ENCODE measurements at places on chromosomes 12 and 14.

- DNase-seq: peak; percentile 80
Measured at GRCh38 chr14:64704143-64704742, at the start of gene PLEKHG3. PLEKHG3 (plus strand) TSS chr14:64704424; CDS start chr14:64727632, 23,208 bp downstream.

GRCh38 chr14:55075628-55076175 is 24.3 kb downstream of the MAPK1IP1L start:
- peak; percentile 38 for DNase-seq

- DNase-seq: no peak
Measured at GRCh38 chr12:29756741-29757390, 26.9 kb downstream of the TMTC1 start.

DNA sequence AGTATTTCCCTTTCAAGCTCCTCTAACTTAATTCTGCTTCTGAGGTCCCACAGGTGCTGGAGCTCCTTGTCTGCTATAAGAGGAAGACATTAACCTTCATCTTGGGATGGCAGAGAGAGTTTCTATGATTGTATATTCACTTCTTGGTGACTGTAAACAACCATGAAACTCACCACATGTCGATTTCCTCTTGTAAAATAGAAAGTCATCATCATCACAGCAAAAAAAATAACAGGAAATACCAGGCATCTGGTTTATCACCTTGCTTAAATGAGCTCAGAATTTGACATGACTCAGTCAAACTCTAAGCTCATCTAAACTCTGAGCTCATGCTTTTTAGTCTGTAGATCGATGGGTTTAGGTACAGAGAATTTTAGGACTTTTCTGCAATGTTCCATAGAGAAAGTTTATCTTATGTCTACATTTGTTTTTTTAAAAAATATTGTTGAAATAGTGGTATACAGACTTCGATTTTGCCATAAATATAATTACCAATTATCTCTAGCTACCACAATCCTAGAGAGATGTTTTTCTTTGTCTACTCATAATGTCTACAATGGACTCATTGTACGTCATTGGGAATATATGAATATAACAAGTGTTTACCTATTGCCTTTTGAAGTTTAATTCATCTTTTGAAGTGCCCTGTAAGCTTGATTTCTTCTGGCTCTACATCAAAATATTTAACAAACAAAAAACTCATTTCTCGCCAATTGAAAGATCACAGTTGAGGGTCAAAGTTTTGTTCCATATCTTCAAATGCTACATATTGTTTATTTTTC is 58.4 kb downstream of the IGF1 start:
- DNase-seq: no peak

- no peak for DNase-seq
Measured at GRCh38 chr14:85464135-85464895, 65.6 kb upstream of the FLRT2 start.

GRCh38 chr12:28536088-28536487 is 345.8 kb downstream of the CCDC91 start:
- peak; percentile 57 for DNase-seq

- DNase-seq: no peak
Measured at GRCh38 chr14:93708800-93709199, 79.5 kb downstream of the PRIMA1 start.

- no peak for DNase-seq
Measured at GRCh38 chr12:80040075-80040738, 59.1 kb upstream of the OTOGL start.

GRCh38 chr12:66244446-66244845 is 55.4 kb downstream of the IRAK3 start:
- DNase-seq: peak; percentile 20

GRCh38 chr14:105425823-105426247 is 6.2 kb downstream of the MTA1 start:
- no peak for DNase-seq

GRCh38 chr12:116353958-116354357 is 76.5 kb upstream of the MED13L start:
- no peak for DNase-seq

DNA sequence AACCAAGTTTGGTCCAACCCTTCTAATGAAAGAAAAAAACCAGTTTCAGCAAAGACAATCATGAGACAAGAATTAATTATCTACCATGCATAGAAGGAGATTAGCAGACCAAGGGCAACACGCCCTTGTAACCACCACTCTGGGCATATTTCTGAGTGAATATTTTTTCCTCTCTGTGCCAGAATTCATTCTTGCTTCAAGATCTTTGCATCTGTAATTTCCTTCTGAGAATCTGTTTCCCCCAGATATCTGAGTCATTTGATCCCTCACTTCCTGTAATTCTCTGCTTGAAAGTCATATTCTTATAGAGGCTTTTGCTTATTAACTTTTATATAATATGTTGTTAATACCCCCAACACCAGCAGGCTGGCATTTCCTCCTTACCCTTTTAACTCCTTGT is 243.7 kb downstream of the SLC16A7 start:
- DNase-seq: peak; percentile 5

DNA sequence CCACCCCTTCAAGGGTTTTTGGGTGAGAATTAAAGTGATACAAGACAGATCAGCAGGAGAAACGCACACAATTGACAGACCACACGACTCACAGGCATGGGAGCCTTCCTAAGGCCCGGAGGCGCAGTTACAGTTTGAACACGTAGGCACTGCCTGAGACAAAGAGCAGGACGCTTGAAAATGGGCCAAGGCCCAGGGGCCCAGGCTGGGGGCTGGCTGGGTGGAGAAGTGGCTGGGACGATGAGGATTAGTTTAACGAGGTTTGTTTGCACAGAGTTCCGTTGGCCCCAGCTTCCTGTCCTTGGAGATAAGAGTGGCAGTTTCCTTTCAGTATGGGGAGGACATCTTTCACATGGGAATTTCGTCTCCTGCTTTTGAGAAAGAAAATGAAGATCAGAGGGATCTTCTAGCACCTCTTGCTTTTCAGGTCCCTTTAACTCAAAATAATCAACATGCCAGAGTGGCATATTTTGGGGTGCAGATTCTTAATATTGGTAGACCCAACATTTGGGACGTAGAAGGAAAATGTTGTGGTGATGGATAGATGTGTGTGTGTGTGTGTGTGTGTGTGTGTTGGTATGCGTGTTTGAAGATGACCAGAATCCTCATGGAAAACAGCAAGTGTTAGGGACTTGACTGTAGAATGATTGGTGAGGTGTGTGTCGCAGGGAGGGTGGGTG is 44.6 kb downstream of the DLK1 start:
- no peak for DNase-seq

GRCh38 chr12:118060301-118061010 is 523 bp downstream of the WSB2 start:
- peak; percentile 58 for DNase-seq

DNA sequence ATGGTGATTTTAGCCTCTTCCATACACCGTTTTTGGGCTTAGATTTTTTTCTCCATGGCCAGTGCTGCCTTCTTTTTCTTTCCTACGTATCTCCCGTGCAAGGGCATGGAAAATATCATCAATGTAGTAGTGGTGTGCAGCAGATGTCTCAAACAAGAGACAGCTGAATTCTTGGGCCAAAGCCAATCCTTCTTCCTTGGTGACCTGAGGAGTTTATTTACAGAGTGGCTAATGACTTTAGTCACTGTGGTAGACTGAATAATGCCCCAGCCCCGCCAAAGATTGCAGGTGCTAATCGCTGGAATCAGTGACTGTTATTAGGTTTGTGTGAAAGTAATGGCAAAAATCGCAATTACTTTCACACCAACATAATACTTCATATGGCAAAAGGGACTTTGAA is 235.5 kb upstream of the NOS1 start:
- DNase-seq: no peak

DNA sequence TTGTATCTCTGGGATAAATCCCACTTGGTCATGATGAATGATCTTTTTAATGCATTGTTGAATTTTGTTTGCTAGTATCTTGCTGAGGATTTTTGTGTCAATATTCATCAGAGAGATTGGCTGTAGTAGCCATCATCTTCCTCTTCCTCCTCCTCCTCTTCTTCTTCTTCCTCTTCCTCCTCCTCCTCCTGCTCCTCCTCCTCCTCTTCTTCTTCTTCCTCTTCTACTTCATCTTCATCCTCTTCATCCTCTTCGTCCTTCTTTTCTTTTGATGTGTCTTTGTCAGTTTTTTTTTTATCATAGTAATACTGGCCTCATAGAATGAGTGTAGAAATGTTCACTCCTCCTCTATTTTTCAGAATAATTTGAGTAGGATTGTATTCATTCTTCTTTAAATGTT is 15.4 kb upstream of the PPM1H start:
- no peak for DNase-seq

GRCh38 chr12:61490526-61491498 is 769.4 kb upstream of the USP15 start:
- DNase-seq: no peak

DNA sequence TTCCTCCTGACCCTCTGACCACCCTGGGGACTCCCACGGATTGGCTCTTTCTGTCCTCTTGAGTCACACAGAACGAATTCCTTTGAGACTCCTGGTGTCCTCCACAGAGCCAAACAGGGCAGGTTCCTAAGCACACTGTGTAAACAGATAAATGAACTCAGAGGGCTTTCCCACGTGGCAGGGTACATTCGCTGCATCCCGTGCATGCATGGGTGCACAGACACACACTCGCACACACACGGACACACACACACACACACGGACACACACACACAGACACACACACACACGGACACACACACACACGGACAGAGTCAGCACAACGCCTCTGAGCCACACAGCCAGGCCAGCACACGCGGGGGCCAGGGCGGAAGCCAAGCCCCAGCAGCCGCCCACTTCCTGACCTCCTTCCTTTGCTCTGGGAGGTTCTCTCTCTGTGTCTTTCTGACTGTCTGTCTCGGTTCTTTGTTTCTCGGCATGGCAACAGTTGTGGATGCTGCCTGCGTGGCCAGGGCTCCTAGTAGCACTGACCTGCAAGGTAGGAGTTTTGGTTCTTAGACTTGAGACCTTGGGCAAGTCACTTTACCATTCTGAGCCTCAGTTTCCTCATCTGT is 706 bp downstream of the CRACR2A start:
- DNase-seq: peak; percentile 52

GRCh38 chr14:91358654-91359220 is 58.9 kb downstream of the CCDC88C start:
- no peak for DNase-seq

DNA sequence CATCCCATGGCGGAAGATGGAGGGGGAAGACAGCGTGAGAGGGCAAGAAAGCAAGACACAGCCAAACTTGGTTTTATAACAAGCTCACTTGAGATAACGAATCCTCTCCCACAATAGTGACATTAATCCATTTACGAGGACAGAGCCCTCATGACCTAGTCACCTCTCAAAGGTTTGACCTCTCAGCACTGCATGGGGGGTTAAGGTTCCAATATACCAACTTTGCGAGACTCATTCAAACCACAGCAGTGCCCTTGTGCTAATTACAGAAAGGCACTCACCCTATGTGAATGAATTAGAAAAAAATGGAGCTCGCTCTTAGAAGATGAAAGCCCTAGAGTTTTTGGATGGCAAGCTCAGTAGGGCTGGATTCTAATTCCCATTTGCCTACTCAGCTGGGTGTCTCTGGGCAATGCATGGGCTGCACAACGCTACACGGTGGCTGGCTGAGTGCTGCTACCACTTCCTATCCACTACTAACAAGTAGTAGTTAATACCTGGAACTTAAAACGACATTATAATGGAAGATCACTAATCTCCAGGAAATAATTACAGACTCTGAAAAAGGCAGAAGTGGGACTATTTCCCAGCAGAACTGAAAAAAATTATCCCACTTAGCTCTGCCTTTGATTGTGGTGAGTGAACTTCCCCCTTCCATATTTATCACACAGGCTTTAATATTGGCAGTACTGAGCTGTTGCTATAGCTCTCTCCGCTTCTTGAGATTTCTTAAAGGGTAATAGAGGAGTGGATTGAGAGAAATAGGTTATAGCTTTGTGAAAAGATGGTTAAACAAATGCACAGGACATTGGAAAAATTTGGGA is 27.5 kb downstream of the TESPA1 start:
- DNase-seq: no peak

DNA sequence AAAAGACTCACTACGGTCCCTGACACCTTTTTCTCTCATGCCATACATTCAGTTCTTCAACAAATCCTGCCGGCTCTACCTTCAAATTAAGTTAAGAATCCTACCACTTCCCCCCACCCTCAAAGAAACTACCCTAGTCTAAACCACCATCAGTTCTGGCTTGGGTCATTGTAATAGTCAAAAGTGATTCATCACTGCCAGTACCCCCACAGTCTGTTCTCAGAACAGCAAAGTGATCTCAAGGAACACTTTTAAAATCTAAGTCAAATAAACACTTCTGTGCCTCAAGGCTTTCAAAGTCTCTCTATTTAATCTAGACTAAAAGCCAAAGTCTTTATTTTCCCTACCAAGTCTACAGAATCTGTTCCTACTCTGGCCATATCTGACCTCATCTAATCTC is 12.0 kb upstream of the FAM234B start:
- no peak for DNase-seq

GRCh38 chr14:22039938-22040780 is 366.5 kb upstream of the OR4E1 start:
- no peak for DNase-seq

DNA sequence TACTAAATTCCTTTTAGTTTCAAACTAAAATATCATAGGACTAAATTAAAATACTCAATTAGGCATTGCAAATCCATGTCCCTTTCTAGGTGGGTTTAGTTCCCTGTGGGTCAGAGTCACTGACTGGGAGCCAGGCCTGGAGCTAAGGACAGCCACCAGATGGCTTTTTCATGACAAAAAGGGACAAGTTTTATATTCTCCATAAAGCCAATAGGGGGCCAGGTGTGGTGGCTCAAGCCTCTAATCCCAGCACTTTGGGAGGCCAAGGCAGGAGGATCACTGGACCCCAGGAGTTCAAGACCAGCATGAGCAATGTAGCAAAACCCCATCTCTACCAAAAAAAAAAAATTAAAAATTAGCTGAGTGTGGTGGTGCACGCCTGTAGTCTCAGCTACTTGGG is 35.4 kb upstream of the EIF5 start:
- DNase-seq: no peak

- DNase-seq: peak; percentile 12
Measured at GRCh38 chr14:70188322-70188658, 461 bp downstream of the SLC8A3 start.

DNA sequence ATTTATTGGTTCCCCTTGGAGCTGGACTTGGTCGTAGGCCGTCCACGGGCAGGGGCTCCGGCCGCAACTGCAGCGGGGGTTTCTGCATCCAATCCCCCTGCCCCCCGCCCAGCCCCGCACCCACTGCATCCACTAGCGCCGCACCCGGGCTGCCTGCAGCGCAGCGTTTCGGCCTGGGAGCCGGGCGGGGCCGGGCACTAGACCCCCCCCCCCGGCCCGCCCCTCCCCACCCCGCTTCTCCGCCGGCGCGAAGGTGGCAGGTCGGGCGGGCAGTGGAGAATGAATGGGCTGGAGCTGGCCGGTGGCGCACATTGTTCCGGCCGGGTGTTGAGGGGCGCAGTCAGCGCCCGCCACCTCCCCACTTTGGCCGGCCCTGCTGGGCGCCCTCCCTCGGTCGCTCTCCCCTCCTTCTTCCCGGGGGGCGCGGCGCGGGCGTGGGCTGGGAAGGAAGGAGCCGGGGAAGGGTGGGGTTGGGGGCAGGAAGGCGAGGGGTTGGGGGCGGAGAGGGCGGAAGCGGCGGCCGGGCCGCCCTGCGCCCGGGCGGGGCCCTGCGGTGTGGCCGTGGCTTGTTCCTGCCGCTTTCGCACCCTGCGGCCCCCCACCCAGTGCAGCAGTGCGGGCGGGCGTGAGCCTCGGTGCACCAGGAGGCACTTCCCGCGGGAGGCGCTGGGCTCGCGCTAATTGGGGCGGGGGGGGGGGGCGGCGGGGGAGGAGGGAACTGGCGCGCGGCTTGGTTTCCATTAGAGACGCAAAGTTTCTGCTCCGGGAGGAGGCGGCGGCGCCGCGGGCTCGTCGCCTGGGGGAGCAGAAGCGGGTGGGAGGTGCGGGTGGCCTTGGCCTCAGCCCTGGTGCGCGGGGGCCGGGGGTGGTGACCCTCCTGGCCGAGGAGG is 841 bp downstream of the CALM1 start:
- DNase-seq: peak; percentile 51
